ENCODE measurements at places on chromosomes 4 and X.
A peak's percentile ranks its signal among the peaks of the same experiment; 100 is the strongest.

DNA sequence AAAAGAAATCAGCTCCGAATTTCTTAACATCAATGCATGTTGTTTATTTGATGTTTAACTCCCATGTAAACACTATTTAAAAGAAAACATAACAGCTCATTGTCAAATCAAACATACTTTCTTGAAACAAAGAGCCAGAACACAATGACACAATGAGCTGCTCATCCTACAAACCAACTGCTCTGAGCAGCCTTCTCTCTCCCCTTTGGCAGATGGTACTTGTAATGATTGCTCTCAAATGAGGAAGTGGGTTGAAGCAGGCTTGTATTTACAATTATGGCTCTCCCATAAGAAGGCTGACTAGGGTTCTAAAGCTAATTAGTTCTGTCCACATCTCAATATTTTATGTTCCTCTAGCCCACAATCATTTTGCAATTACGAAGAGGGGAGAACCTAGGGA, 637.8 kb upstream of the ADGRL3 start:
- DNase-seq = no peak

- DNase-seq = no peak
Measured at GRCh38 chr4:153296040-153296823, 48.3 kb upstream of the MND1 start.

DNA sequence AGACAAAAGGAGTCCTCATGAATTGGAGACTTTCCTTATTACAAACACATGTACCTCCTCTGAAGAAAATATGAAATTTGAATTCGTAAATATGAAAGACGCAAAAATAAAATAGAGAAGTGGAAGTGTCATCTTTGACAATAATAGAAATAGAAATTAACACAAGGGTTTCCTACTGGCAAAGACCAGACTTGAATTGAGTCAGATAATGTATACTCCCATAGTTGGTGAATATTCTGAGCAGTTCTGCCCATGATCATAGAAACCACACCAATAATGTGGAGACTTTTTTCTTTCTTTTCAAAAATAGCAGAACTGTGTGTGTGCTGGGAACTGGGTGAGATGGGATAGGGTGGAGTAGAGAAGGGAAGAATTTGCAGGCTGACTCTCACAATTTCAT, 277.7 kb upstream of the TET2 start:
- DNase-seq = no peak

DNA sequence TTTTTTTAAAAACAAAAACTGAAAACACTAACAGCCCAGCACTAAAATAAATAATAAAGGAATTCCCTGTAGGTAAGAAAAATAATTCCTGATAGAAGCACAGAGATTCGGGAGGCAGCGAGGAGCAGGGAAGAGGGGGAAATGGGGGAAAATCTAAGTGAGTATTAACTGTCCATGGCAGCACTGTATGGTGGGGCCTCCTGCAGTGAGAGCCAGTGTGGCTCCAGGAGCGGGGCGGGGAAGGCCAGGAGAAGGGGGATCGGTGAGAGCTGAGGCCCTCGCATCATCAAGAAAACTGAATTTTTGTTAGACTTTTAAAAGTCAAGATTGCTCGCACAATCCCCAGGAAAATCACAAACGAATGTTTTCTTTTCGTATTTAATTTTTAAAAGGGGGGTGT, 14.1 kb downstream of the RNF212 start:
- no peak for DNase-seq

DNA sequence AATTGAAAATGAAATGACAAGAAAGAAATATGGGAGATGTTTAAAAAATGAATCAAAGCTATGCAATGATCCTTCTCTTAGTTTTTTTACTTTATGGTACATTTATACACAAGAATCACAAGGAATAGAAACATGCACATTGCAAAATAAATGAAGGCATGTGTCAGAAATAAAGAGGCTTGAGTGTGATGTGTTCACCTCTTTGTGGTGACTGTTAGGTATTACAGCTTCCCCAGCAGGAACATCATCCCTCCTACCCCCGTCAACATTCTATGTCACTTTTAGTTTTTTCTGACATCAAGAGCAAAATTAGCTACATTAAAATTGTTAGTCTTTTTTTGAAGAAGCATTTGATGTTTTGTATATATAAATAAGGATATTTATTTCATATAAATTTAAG, 214.8 kb downstream of the SLC4A4 start:
- DNase-seq = no peak

GRCh38 chr4:9949573-9949972, 71.7 kb downstream of the SLC2A9 start:
- DNase-seq = peak; percentile 27

- DNase-seq = no peak
Measured at GRCh38 chr4:83331956-83332355, 2.7 kb downstream of the HPSE start.

GRCh38 chrX:14164828-14165227, 135.1 kb upstream of the GEMIN8 start:
- DNase-seq = no peak

- no peak for DNase-seq
Measured at GRCh38 chrX:42109428-42109827, 186.1 kb upstream of the CASK start.

- DNase-seq = no peak
Measured at GRCh38 chrX:130393451-130394074, 8.1 kb upstream of the GPR119 start.

DNA sequence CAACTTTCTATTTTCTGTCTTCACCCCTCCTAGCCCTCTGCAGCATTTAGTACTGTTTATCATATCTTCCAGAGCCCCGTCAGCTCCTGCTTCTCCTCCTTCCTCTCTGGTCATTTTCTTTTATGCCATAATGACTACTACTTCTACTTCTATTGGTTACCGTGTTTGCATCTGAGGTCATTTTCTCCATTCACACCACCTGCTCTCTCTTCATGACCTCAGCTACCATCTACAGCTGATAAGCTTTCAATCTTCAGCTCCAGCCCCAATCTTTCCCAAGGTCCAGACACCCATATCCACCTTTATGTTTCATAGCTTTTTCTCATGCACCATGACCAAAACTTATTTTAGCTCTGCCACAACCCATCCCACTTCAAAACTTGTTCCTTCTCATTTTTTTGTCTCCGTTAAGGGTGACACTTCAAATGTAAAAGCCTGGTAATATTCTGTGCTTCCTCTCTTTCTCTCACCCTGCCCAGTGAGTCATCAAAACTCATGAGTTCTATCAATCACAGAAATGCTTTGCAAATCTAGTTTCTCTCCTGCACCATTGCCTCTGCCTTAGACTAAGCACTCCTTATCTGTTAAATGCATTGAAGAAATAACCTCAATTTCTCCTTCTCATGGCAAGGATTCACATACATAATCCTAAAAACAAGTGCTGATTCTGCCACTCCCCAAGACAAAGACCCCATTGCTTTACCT, 71.3 kb upstream of the IQCM start:
- DNase-seq = no peak

GRCh38 chrX:132710656-132711155, 221.9 kb upstream of the MBNL3 start:
- DNase-seq = no peak

- DNase-seq = no peak
Measured at GRCh38 chr4:93810340-93810992, 18.1 kb upstream of the ATOH1 start.

DNA sequence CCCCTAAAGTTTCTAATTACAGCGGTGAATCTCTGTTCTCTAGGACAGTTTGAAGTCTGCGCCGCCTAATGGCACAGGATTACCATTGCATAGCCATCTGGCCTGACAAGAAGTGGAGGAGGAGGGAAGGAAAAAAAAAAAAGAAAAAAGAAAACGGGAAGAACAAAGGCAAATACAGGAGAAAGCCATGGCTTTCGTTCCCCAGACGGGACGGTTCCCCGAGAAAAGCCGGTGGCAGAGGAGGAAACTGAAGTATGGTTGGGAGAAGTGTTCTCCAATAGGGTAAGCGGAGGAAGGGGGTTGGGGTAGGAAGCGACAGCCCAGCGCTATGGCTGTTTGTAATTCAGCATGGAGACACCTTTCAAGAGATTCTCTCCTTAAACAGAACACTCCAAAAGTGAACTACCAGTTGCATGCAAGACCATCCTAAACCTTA, 80.8 kb downstream of the HMGN5 start:
- DNase-seq = no peak

- no peak for DNase-seq
Measured at GRCh38 chrX:148573119-148573518, 72.7 kb downstream of the AFF2 start.

- DNase-seq = no peak
Measured at GRCh38 chr4:184466634-184467033, 7.7 kb downstream of the IRF2 start.

DNA sequence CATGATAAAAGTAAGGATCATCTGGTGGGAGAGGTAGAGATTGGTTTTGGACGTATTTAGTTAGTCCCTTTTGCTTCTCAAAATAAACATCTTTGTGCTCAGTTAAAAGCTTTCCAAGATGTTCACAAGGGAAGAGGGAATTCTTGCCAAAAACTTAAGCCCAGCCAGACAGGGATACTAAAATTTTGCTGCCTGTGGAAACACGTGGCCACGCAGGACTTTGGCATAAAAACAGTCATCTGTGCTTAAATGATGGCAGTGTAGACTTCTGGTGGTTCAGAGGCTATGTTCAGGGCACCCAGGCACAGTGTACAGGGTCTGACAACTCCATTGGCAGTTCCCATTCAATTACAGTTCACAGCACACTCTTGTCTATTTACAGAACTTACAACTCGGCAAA, 93.2 kb upstream of the JADE1 start:
- no peak for DNase-seq

DNA sequence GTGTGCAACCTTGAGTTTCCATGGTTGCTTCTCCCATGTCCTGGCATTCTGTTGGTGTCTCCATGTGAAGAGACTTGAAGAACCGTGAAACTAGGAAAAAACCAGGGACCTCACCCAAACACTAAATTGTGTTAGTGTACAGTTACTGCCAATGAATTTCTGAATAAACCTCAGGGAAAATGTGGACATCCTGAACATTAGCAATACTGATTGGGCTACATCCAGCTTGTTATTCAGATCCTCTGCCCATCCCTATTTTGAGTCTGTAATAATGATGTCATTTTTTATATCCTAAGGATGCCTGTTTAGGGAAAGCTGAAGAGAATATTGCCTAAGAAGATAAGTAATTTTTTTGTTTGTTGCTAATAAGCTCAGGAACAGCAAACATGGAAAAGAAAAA, 262.7 kb downstream of the TMA16 start:
- no peak for DNase-seq

DNA sequence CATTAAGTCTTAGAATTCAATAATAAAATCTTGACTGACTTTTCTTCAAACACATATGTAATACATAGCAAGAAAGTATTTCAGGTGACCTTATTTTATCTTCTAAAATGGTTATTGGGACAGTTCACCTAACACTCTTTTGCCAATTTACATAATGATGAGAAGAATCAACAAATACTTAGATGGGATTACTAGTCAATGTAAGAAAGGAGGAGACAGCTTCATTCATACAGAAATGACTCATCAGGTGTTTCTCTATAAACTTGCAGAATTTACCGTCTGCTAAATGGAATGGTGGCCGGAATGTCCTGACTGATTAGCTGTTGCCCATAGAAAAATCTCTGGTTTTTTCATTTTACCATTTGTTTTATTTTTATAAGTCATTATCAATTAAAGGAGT, 115.0 kb upstream of the ETNPPL start:
- no peak for DNase-seq

GRCh38 chrX:50889582-50889981, 21.0 kb upstream of the BMP15 start:
- DNase-seq = no peak

DNA sequence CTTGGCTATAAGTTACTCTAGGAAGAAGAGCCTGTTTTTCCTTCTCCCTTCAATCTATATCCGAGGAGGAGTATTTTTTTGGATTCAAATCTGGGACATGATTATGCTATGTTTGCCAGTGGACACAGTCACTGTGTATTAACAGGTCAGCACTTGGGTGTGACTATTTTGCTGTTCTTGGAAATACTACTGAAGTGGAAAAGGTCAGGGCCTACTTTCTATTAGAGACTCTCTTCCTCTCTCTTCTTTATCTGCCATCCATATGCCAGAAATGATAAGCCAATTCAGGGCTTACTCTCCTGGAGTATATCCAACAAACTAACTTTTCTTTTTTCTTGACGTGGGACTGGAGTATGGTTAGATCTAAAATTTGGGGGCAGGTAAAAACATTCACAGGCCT, 40.5 kb downstream of the MID1IP1 start:
- no peak for DNase-seq

DNA sequence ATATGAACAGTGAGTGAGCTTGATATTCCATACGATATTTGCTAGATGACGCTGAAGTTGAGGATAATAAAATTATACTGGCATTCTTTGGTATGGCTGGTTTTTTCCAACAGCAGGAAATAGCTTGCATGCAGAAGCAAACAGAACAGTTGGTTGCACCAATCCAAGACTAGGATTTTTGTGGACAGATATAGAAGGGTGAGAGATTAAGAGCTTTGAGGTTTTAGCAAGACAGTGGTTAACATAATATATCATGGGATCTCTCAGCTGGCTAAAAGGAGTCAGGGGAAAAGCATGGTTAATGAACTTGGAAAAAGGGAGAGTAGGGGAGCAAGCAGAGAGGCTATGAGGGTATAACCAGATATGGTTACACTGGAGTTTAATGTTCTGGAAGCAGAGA, 127.9 kb downstream of the DHX15 start:
- peak; percentile 11 for DNase-seq

- DNase-seq = no peak
Measured at GRCh38 chrX:132480581-132481203, 8.1 kb downstream of the MBNL3 start.
